CD4-positive, alpha-beta T cell treated with Interleukin-1 beta for 1 hour (primary cell): ENCODE measurements at places on chromosomes 2 and 18.

DNA sequence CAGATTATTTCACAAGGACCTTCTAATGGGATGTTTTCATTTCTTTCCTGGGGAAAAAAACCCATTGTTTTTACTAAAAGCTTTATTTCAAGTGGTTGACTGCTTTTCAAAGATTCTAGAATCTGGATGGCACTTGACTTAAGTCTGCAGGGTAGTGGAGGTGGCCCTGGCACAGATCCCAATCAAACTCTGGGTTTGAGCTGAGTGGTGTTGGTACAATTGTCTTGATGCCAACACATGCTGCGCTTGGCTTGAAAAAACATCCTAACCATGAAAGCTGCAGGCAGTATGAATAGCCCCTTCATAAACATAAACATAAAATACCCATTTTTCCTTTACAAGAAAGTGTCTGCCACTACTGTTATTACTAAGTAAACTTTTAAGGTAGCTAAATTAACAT lies 3.6 kb downstream of the PAPOLG start:
- DNase-seq: no peak

- DNase-seq: no peak
Observed at GRCh38 chr2:152950126-152950525, 231.7 kb downstream of the ARL6IP6 start.

GRCh38 chr2:149612122-149612521 lies 24.5 kb upstream of the MMADHC start:
- no peak for DNase-seq

DNA sequence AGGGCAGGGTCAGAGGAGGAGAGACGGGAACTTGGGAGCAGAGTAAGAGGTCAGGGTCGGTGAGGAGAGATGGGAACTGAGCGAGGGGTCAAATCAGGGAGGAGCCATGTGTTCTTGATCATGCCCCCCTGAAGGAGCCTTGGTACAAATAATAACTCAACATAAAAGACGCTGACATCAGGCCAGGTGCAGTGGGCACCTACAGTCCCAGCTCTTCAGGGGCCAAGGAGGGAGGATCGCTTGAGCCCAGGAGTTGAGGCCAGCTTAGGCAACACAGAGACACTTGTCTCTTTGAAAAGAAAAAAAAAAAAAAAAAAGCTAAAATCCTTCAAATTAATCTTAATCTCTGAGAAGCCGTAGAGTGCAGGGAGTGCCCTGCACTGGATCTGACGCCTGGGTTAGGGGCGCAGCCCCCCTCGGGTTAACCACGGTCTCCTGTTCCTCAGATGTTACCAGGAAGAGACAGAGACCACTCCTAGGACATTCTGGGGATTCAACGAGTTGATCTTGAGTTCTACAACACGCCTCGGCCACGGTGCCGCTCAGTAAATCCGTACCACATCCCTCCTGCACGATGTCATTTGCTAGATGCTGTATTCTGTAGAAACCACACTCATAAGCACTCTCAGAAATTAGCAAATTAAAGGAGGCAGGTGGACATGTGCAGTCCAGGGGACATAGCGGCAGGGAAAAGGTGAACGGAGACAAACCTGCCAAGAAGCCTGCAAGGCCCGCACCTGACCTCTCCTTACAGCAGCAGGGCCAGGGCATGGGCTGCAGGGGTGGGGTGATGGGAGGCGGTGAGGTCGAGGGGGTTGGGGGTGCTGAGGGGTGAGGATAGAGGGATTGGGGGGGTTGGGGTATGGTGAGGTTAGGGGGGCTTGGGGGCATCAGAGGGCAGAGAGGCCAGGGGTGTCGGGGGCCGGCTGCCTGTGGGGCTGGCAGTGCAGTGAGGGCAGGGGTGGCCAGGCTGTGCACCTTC lies 29.2 kb downstream of the SLC66A2 start:
- peak; percentile 0 for DNase-seq

- DNase-seq: no peak
Observed at GRCh38 chr2:233141901-233142300, 81.8 kb downstream of the INPP5D start.

DNA sequence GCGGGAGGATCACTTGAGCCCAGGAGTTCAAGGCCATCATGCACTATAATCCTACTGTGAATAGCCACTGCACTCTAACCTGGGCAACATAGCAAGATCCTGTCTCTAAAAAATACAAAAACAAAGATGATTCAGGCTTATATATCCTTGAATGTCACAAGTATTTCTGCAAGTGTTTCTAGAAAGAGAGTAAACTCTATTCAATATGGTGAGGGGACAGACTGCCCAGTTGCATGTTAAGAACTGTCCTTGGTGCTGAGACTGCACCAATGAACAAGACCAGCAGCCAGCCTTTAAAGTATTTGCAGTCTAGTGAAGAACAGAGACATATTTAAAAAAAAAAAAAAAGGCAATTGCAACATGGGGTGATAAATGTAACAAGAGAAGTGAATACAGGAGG lies 16.4 kb downstream of the MAP3K19 start:
- DNase-seq: no peak

DNA sequence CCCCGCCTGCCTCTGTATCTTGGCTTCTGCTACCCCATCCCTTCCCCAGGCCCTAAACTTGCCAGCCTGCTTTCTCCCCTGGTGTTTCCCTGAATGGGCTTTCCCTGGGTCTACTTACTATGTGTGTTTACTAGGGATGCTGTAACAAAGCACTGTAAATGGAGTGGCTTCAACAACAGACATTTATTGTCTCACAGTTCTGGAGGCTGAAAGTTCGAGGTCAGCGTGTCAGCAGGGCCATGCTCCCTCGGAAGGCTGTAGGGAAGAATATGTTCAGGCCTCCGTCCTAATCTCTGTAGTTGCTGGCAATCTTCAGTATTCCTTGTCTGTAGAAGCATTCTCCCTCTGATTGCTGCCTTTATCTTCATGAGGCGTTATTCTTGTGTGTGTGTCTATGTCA lies 113.6 kb downstream of the DDX1 start:
- DNase-seq: no peak

- DNase-seq: no peak
Observed at GRCh38 chr2:177489719-177490301, 97.2 kb downstream of the AGPS start.

DNA sequence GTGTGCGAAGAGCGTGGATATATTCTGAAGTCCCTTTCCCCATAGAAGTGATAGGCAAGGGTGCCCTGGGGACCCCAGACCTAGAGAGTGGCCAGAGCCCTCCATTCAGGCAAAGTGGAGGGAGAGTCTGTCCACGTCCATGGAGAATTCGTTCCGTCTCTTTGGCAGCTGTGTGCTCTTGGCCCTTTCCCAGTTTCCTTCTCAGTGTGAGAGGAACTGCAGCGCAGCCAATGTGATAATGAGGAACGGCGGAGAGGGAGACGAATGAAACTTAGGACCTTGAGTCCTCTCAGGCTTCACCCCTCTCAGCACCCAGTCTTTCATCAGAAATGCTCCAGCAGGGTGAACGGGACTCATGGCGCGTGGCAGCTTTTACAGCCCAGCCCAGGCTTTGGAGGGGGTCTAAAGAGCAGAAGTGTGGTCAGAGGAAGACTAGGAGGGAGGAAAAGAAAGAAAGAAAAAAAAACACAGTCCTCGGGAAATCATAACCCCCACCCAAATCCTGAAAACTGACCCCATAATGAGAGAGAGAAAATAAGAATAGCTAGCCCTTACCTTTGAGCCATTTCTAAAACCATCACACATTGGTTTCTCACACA lies 95.0 kb upstream of the RIOK3 start:
- no peak for DNase-seq

DNA sequence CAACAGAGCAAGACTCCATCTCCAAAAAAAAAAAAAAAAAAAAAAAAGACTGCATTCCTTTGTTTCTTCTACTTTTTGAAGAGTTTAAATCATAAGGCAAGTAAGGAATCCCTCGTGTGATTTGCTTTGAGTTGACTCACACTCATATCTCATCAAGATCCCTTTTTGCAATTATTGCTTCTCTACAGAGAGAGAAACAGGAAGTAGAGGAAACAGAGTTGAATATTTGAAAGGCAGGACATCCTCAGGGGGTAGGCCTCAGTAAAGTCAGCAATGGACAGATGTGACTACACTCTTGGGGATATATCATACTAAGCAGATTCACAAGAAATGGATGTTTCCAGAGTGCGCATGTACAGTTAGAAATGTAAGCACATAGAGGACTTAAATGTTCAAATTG lies 11.2 kb upstream of the EFR3B start:
- DNase-seq: no peak

- no peak for DNase-seq
Observed at GRCh38 chr2:58268685-58269084, 27.6 kb upstream of the FANCL start.

DNA sequence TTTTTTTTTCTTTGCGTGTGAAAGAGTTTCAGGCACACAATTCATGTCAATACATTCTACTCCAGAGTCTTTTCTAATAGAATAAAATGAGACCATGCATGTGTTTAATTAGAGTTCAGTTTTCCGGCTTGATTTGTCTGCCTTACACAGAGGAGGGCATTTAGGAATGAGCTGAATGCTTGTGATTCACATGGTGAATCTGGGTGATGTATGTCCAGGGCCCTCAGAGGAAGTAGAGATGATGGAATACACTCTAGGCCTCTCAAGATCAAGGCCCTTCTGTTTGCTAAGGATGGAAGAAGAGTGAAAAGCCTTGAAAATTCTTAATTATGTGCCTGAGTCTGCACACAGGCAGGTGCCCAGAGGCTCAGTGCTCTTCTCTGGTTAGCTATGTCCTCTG lies 71.0 kb upstream of the CYRIA start:
- no peak for DNase-seq

DNA sequence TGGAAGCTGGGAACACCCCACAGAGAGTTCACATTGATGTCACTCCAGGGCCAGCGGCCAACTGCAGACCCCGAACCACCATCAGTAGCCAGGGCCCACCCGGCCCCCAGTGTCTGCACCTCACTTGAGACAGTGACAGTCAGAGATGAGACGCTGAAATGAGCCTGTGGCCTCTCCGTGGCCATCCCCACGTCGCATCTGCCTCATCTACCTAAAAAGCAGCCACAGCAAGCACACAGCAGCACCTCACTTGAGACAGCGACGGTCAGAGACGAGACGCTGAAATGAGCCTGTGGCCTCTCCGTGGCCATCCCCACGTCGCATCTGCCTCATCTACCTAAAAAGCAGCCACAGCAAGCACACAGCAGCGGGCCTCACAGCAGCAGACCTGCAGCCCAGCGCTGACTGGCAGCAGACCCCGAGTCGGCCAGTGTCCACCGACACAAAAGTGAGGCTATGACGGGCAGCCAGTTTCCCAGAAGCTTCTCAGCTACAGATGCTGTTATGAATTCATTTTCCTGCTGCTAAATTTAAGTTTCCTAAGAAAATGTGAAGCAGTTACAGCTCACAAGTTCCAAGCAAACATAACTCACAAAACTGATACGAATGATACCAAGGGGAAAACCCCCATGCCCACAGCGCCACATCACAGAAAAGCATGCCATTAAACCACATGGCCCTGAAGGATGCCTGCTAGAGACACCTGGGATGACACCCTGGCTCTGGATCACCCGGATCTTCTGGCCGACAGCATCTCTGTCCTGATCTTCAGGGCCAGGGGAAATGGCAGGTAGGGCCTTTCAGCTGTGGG lies 27.7 kb downstream of the SNORC start:
- no peak for DNase-seq

DNA sequence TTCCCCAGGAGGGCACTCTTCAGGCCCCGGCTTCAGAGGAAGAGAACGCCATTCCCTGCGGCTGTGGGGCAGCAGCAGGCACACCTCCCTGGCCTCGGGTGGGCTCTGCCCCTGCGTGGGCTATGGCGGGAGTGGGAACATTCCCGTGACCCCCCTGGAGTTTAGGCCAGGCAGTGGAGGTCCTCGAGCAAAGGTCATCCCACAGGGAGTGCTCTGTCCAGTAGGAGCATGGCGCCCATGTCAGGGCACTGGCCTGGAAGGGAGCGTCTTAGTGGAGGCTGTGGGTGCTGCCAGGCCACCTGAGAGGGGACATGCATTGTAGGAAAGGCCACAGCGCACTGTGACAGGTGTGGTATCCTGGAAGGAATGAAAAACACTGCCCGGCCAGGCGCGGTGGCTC lies 9.2 kb upstream of the NFATC1 start:
- DNase-seq: no peak

DNA sequence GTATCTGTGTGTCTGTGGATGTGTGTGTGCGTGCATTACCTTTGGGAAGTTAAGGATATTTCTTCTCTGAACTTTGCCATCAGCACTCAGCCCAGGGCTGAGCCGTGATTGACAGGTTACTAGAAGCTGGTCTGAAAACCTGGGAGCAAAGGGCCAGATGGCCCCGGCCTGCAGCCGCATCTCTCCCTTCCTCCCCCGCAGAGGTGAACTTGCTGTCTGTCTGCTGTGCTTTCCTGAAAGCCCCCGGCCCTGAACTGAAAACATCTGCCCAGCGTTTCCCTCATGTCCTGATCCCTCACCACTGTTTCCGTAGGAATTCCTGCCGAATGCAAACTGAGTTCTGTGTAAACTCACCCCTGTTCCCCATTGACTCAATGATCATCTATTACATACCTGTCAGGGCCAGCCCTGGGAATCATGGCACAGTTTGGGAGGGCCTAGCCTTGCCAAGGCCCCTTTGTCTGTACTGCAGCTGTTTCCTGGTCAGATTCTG lies 45.8 kb downstream of the MYCN start:
- DNase-seq: no peak

- no peak for DNase-seq
Observed at GRCh38 chr2:215022418-215022817, 116.0 kb downstream of the ABCA12 start.
